GM23338 (cell line): ENCODE measurements at places on chromosomes 3 and 15.

- DNase-seq, result no peak
Observed at GRCh38 chr3:14204515-14205284, 26.1 kb downstream of the LSM3 start.

- no peak for DNase-seq
Observed at GRCh38 chr3:105629718-105630117, 239.1 kb downstream of the CBLB start.

- no peak for DNase-seq
Observed at GRCh38 chr3:153087595-153088566, 74.1 kb upstream of the RAP2B start.

GRCh38 chr3:114892880-114893279, 254.2 kb downstream of the ZBTB20 start:
- DNase-seq, result no peak

DNA sequence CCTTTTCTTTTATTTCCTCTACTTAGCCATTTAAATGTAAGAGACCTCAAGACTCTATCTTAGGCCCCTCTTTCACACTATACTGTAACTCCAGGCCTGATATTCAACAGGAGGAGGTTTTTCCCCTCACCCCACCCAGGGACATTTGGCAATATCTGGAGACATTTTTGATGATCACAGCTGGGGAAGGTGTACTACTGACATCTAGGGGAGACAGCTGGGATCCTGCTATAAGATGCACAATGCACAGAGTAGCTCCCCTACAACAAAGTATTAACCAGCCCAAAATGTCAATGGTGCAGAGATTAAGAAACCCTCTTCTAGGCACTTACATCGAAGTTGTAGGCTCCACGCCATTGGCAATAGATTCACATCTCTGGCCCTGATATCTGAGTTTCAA, 517.5 kb upstream of the UBE2E2 start:
- peak; percentile 45 for DNase-seq

GRCh38 chr15:87609474-87609873, 647.1 kb downstream of the NTRK3 start:
- no peak for DNase-seq

GRCh38 chr15:63640146-63640545, 43.0 kb downstream of the FBXL22 start:
- no peak for DNase-seq

GRCh38 chr3:32685543-32686185, 676 bp downstream of the CNOT10 start:
- no peak for DNase-seq

- no peak for DNase-seq
Observed at GRCh38 chr15:79515300-79516027, 83.3 kb downstream of the MINAR1 start.

DNA sequence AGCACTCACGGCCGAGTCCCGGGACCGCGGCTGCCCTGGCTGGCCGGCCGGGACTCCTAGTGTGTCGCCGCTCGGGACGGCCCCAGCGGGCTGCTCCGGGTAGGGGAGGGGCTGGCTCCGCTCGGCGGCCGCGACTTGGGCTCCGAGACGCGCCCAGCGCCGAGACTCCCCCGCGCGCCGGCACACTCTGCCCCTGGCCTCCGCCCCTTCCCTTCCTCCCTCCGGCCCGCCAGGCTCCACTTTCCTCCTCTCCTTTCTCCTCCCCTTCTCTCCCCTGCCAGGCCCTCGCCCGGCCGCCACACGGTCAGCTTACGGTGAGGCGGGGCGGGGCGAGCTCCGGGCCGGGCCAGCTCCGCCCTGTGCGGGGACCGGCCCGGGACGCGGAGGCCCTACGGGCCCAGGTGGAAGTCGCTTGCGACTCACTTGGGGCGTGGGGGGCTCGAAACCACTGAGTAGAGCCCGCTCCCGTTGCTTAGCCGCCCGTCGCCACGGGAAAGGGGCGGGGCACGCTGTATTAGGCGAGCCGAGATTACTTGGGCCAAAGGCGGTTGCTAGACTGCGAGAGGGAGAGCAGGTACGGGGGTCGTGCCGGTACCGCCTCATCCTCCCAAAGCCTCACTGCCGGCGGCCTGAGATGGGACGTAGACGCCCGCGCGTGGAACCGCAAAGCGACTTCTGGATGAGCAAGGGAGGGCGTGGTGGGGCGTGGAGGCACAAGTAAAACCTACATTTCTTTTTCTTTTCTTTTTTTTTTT, at the start of gene ITGB5:
Gene ITGB5, minus strand, starts transcription at position 189 of the 755 bp plus-strand sequence. CDS start 365 bp downstream, outside the sequence.
- DNase-seq, result peak; percentile 86

DNA sequence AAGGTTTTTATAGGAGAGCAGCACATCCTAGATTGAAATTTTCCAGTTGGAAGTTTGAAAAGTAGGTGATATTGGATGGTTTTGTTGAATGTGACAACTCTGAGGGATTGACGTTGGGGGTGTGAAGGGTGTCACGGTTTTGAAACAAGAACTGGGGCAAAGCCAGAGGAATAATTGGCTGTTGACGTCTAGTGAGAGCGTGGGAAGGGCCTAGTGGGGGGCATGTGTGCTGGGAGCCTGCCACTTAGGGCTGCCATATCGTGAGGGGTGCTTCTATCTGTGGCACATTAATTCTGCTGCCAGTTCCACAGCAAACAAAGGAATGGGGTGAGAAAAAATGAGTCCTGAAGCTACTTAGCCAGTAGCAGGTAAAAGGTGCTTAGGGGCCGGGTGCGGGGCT, 129.4 kb downstream of the LRIG1 start:
- no peak for DNase-seq

DNA sequence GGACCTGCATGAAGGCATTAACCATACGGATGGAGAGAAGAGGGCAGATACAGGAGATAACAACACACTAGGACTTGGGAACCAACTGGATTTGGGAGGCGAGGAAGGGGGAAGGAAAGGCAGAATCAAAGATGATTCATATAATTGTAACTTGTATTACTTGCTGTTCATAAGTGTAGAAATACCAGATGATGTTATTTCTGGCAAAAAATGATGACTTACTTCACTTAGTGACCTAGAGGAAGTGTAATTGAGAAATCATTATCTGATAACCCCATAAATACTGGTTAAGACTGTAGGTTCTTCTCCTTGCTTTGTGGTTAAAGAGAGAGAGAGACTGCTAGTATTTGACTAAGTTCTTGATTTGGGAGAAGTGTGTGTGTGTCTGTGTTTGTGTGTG, 50.5 kb upstream of the GK5 start:
- DNase-seq, result no peak

DNA sequence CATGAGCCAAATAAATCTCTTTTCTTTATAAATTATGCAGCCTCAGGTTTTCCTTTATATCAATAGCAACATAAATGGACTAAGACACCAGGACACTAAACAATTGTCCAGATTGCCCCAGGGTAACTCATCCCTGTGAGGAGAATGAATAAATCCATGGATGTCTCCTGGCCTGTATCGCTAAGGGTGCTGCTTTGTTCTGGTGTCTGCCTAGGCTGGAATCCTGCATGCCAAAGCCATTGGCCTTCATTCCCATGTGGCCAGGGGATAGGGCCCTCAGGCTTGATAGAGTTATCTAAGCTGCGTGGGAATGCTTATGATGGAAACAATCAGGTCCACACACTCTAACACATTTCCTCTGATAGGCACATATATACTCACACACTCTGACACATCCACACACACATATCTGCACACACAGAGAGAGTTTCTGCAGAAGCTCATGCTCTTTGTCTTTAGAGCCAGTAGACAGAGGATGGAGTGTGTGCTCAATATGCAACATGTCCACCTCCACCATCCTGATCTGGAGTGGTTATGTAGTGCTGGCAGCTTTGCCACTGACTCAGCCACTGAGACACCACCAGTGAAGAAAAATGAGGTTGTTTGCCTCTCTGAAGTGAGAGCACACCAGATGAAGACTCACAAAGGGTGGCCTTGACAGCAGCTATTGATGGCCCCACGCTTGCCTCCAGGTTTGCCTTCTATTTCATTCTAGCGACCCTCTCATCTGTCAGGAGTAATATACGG, 24.0 kb upstream of the DGKG start:
- no peak for DNase-seq

GRCh38 chr15:89812011-89812846, 2.4 kb downstream of the ANPEP start:
- no peak for DNase-seq

GRCh38 chr3:38121451-38121831, 15.5 kb downstream of the ACAA1 start:
- no peak for DNase-seq

- no peak for DNase-seq
Observed at GRCh38 chr3:124260206-124260915, 268.4 kb upstream of the ROPN1 start.

- no peak for DNase-seq
Observed at GRCh38 chr3:102182162-102182561, 252.7 kb upstream of the ZPLD1 start.

DNA sequence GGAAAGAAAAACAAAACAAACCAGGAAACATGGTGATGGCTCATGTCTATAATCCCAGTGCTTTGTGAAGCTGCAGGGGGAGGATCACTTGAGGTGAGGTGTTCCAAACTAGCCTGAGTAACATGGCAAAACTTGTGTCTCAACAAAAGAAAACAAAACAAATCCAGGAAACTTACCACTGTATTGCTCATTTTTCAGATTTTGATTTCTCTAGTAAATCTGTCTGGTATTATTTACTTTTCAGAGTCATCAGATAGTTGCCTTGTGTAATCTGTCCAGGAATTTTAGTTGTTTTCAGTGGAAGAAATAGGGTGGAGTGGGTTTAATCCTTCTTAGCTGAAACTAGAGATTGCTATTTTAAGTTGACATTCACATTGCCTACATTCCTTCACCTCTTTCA, 91.8 kb upstream of the ALCAM start:
- DNase-seq, result no peak
